ENCODE measurements at places on chromosomes 6 and 20.

DNA sequence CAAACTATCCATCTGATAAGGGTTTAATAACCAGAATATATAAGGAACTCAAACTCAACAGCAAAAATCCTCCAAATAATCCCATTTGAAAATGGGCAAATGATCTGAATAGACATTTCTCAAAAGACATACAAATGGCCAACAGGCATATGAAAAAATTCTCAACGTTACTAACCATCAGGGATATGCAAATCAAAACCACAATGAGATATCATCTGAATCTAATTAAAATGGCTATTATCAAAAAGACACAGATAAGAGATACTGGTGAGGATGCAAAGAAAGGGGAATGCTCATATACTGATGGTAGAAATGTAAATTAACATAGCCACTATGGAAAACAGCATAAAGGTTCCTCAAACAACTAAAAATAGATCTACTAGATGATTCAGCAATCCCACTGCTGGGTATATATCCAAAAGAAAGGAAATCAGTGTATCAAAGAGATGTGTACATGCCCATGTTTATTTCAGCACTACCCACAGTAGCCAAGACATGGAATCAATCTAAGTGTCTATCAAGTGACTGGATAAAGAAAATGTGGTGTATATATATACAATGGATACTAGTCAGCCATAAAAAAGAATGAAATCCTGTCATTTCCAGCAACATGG, 6.1 kb upstream of the BRD2 start:
- no peak for DNase-seq

GRCh38 chr20:39800548-39800947, 838.4 kb downstream of the DHX35 start:
- DNase-seq, result no peak

GRCh38 chr6:127967708-127968107, 66.8 kb upstream of the THEMIS start:
- no peak for DNase-seq

GRCh38 chr6:35727231-35727934, 9.4 kb upstream of the ARMC12 start:
- DNase-seq, result no peak

DNA sequence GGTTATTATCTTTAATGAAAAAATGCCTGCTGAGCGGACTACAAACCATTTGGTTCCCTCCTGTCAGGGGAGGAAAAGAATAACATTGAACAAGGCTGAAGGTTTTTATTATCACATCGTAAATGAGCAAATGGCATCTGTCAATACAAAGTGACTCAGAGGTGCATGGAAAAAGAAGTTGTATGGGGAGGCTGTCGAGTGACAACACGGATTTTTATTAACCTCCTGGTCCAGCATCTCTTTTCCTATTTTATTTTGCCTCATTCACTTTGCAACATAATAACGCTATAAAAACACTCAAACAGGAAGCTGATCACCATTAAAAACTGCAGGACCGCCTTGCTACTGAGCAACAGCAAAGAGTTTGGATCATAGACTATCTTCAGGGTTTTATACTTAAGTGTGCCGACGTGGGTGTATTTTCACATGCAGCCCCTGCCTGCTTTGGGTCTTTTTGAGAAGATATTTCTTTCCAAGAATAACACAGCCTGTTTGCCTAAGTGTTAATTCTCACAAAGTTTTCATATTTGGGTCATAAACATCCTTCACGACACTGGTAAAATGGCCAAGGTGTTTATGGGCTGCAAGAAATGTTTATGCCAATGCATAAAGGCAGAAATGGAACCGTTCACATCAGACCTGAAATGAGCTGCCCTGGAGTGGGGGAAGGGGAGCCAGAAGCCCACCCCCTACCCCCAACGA, 132.1 kb upstream of the SALL4 start:
- peak; percentile 8 for DNase-seq

- no peak for DNase-seq
Measured at GRCh38 chr6:142842418-142843261, 102.3 kb downstream of the HIVEP2 start.

All from NCI-H1417 treated with DMSO at 0.1 percent for 48 hours (cell line).